ENCODE measurements at places on chromosomes 3 and 15. TPM values are rescaled to one million over a fixed set of nuclear protein-coding genes. Genes with fewer than 3 reads are reported as not detected.

Gene CHDH
- 33.4 TPM for total RNA-seq

Gene SAMD7
- total RNA-seq: not detected

Gene SMCO1
- total RNA-seq: not detected

Gene ZNF80
- total RNA-seq: 0.28 TPM

Gene KLF15
- total RNA-seq: 22.9 TPM

Gene MUSTN1
- 18.6 TPM for total RNA-seq

Gene HYAL1
- 47.5 TPM for total RNA-seq

Gene CYP1A2
- not detected for total RNA-seq

Gene TRIP4
- 29.8 TPM for total RNA-seq

Gene PLAAT1
- 0.72 TPM for total RNA-seq

Gene PLA1A
- total RNA-seq: 6.7 TPM

Gene A4GNT
- not detected for total RNA-seq

Gene LRRC34
- total RNA-seq: 4.0 TPM

Gene PCLAF
- 1.5 TPM for total RNA-seq

Gene FES
- 33.5 TPM for total RNA-seq

Gene ARPP21
- 0.44 TPM for total RNA-seq

Gene AGBL1
- not detected for total RNA-seq

Gene NRG4
- total RNA-seq: 0.35 TPM

Gene MON1A
- total RNA-seq: 7.4 TPM

Gene GPR27
- 17.9 TPM for total RNA-seq

Gene DAZL
- total RNA-seq: not detected

Gene CADPS
- 0.98 TPM for total RNA-seq

Gene SPSB4
- 0.57 TPM for total RNA-seq

Gene PP2D1
- not detected for total RNA-seq

Gene ZMYND10
- total RNA-seq: 14.2 TPM

Gene CAMP
- total RNA-seq: not detected

Gene ROBO2
- 1.3 TPM for total RNA-seq

Gene CCDC66
- total RNA-seq: 31.3 TPM

Gene KIF7
- total RNA-seq: 4.2 TPM

Gene C3orf70
- total RNA-seq: 2.8 TPM

Gene NSMCE3
- total RNA-seq: 6.3 TPM

Gene LRRC3B
- 0.19 TPM for total RNA-seq

Gene PPM1L
- 13.8 TPM for total RNA-seq

Gene B4GALT4
- total RNA-seq: 23.1 TPM

Gene MCF2L2
- total RNA-seq: 1.7 TPM

Gene C3orf85
- total RNA-seq: not detected

Gene RBPMS2
- total RNA-seq: 8.2 TPM

Gene KBTBD13
- total RNA-seq: 0.06 TPM

Gene HYAL3
- 2.0 TPM for total RNA-seq

Gene TIMP4
- 7.6 TPM for total RNA-seq

Gene AGTR1
- 5.6 TPM for total RNA-seq

Gene SLC28A1
- total RNA-seq: 12.8 TPM

Gene CDC25A
- total RNA-seq: 0.88 TPM

Gene MAP6D1
- 1.5 TPM for total RNA-seq

Measured in kidney (tissue), 22 donors.